ENCODE measurements at places on chromosomes 3 and 15.

DNA sequence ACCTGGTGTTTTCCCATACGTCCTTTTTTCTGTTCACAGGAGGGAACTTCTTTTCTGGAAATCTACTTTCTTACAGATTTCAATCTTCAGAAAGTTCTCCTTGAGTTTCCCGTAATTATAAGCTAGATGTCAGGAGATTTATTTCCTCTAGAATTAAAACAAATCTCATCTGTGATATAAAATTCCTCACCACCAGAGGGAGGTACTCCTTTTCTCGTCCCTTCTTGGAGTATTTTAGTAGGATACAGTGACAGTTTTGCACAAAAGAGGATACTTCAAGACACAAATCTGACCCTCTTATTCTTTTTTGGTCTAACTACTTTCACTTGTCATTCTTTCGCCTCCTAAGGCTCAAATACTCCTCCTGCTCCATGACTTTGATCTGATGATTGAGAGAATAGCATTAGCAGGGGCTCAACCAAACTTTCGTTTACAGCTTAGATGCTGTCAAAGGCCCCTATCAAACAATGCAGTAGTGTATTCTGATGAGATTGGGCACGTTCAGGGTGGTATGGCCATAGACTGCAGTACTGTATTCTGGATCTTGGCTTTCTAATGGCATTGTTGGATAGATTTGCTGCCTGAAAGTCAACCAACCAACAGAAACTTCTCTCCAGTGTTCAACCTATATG is 38.0 kb downstream of the TMEM41A start:
- peak; percentile 69 for DNase-seq

DNA sequence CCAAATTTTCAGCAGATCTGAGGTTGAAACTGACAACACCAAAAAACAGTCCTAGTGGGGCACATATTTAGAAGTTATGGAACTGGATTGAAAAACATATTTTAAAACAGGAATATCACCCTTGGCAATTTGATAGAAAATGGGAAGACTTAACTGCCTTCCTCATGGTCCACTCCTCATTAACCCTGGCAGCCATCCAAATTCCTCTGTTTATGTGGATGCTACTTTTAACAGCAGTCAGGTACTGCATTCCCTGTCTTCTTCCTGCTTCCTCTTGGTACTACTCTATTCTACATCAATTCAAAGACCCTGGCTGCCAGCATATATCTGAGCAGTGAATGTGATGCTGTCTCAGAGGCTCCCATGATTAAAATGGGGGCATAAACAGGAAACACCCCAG is 54.3 kb downstream of the PDE8A start:
- DNase-seq: no peak

DNA sequence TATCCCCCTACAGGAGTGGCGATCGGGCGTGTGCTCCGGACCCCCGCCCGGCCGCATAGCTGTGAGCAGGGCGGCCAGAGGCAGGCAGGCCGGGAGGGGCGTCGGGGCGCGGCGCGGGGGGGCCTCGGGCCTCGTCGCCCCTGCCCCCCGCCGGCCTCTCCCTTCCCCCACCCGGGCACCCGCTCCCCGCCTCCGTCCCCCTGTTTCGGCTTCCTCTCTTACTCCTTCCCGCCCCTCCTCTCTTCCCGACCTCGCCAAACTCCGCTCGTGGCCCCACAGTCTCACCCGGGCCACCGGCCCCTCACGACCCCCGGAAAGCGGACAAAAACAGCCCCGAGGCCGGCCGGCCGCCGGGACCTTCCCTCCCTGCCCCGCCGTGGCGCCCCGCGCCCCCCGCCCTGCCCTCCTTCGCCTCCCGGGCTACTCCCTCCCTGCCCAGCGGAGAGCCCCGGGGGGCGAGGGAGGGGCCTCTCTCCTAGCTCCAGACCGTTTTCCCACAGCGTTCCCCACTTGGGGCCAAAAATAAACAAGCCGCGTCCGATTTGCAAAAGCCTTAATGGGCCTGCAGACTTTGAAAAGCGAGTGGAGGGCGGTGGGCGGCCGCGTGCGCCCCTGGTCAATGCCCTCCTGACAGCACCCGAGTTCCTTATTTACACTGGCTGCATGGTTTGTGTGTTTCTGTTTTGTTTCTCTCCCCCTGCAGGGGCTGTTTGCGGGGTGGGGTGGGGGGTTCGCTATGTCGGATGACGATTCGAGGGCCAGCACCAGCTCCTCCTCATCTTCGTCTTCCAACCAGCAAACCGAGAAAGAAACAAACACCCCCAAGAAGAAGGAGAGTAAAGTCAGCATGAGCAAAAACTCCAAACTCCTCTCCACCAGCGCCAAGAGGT is 1.0 kb downstream of the UBE2E1 start:
- DNase-seq: peak; percentile 57

DNA sequence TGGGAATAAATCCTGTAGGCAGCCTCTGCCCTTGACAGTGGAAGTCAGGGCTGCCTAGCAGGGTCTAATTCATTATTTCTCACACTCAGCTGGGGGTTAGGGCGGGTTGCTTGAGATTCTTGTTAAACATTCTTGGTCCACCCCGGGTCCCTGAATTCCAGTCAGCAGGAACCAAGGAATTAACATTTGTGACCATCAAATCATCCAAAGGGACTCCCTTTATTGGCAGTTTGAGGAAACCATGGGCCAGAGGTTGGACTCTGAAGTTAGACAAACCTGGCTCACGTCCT is 122.8 kb downstream of the EEFSEC start:
- DNase-seq: no peak

- DNase-seq: no peak
These were observed 35.7 kb upstream of the ABHD17C start for GRCh38 chr15:80659375-80659774.

DNA sequence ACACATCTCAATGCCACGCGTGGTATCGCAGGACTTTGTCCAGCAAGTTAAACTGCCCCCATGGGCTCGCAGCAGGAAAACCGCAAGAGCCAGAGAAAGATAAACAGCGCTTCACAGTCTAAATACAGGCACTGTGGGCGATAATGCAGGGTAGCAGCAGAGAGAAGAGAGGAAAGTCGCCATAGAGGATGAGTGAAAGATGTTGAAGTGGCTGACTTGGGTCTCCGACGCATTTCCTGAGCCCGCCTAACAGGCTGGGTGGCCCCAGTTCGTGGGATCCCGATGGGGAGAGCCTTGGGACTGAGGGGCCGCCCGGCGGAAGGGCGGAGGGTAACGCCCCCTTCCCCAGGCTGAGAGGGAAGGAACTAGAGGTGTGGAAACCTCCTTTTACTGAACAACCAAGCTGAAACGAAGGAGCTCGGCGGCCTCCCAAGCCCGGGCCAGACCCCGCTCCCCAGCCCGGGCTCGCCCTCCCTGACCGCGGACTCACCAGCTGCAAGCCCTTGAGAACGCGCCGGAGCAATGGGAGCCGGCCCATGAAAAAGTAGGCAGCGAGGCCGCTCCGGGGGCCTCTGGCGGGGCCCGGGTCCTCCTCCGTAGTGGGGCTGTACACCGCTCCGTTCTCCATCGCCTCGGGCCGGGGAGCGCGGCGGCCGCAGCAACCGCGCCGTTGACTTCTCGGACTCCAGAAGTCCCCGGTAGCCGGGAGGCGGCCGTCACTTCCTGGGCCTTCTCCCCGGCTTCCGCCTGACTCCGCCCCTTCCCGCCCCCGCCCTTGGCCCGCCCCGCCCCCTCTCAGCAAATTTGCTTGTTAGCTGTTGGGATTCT is at the start of gene CMTM6:
TSS of gene CMTM6 (minus strand) at position 735 of the 828 bp plus-strand sequence. CDS start at position 628, 107 bp downstream.
- peak; percentile 91 for DNase-seq

- DNase-seq: no peak
These were observed 56.8 kb upstream of the LCTL start for GRCh38 chr15:66622591-66623022.

DNA sequence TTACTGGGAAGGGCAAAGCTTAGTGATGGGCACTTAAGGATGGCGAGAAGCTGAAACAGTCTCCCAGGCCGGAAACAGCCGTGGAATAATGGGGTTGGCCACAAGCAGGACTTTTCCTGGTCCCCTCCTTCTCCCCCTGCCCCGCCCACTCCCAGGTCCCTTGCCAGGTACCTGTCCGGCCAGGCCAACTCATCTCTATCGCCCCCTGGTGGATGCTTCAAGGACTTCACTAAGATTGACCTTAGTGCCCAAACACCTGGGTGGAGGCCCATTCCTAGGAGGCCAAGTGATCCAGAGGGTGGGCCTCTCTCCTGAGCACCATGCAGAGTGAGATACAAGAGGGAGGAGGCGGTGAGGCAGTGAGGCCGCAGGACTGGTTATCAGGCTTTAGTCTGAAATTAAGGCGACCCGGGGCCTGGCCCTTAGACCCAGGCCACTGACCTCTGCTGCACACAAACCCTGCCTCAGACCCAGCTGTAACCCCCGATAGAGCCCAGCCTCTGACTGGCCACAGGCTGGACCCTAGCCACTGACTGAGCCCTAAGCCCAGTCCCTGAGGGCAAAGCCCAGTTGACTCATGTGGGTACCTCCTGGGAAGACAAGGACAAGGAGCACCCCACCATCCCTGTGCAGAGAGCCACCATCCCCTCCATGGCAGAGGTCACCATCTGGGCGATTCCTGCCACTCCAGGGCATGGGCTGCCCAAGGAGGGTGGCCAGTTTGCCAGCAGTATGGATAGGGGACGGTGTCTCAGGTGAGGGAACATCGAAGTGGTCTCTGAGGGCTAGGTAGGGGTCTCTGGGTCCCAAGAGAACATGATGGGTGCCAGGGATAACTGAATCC is 37.6 kb downstream of the VIPR1 start:
- peak; percentile 84 for DNase-seq

GRCh38 chr3:33751336-33751735 is 33.3 kb upstream of the CLASP2 start:
- DNase-seq: no peak

DNA sequence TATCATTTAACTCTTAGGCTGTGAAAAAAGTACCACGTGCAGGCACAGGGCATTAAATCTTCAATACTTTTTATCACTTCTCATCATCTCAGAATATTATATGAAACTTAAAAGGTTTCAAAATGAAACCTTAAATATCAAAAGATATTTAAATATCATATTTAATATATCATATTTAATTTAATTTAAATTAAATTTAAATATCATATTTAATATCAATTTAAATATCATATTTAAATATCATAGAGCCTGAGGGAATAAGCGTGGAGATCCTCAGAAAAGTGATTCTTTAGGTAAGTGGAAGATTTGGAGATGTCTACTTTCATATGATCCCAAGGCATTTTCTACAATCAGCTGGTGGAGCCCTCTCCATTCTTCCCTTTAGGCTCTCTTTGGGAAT is 716.6 kb downstream of the OTOL1 start:
- no peak for DNase-seq

DNA sequence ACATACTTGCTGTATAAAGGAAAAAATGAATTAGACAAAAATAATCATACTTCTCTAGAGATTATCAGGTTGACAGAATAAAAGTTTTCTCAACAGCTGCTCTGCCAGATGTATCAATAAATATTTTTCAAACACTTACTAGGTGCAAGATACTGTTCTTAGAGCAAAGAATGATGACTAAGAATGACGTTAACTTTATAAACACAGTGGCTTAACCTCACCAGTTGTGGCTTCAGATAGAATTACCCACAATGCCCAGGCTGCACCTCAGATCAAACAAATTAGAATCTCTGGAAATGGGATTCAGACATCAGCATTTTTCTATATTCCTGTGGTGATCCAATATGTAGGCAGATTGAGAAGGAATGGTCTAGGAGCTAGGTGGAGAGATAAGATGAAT is 422.4 kb upstream of the ATP11B start:
- DNase-seq: no peak

GRCh38 chr3:69322158-69322509 is 63.8 kb downstream of the FRMD4B start:
- no peak for DNase-seq

DNA sequence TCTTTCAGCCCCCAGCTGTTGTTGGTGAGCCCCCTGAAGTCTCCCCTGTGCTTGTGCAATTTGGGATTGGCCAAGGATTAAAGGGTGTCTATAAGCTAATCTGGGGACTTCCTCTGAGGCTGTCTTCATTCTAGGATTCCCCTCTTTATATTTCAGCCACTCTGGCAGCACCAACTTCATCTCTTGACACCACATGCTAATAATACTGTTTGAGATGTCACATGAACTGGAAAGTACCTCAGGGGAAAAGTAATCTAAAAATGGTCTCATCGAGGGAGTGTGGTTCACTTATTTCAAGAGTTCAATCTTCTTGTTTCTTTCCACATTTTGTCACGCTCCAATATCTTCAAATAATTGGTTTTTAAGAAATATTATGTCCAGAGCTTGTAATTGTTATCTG is 279.2 kb upstream of the TMC3 start:
- no peak for DNase-seq

- no peak for DNase-seq
These were observed 46.4 kb downstream of the TMEM44 start for GRCh38 chr3:194586836-194587235.

DNA sequence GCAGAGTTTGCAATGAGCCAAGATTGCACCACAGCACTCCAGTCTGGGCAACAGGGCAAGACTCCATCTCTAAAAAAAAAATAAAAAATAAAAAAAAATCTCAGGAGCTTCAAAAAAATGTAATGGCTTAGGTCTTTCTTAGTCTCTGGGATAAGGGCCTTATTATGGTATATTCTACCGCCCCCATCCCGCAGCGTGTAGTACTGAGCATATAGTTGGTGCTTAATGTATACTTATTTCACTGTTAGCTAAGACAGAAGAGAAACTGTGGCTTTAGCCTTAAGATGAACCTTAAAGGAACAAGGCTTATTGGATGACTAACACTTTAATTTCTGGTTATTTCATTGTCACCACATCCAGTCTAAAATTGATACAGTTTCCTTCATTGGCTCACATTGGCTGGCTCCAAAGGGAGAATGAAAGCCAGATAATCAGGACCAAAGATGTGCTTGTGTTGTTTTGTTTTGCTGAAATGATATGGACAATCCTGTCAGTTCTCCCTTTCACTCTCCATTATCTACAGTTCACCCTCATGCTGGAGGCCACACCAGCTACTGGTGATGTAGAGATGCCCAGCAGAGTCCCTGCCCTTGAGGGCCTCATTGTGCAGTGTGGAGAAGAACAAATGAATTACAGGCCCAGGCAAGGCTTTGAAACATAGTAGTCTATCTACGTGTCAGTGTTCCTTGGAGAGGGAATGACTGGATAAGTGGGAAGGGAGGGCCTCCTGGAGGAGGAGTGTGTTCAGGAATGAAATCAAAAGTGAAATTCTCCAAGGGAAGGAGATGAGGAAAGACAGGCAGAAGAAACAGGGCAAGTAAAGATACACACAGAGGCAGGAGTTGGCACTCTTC is 17.4 kb upstream of the RAF1 start:
- DNase-seq: no peak

GRCh38 chr3:126475413-126476114 is at the start of gene ZXDC:
Gene ZXDC (minus strand): TSS chr3:126475891. CDS start chr3:126475865, 26 bp downstream.
- DNase-seq: peak; percentile 97

DNA sequence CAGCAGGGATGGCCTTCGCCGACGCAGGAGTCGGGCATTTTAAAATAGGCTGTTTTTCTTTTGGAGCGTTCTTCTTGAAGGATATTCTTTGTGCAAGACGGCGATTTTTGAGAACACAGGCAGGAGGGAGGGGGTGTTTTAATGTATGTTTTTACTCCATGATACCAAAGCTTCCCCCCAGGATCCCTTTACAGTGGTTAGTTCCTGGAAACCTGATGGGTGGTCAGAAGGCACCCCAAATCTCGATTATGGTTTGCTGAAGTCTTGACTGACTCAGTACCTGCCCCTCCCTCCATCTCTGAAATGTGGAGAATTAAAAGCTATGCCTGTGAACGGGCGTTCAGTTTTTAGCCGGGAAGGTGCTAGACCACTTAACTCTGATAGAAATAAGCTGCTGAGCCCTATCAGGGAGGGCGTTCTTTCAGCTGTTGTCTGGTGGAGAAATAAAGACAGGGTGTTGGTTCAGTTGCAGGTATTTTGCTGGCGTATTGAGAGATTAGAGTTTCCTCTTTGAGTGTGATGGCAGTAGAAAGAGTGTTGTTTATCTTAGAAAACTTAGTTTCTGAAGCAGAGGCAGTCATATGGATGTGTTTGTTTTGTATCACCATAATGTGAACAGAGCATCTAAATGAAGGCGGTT is 3.4 kb downstream of the IGF1R start:
- DNase-seq: no peak

All from Karpas-422 (cell line).